Activated naive CD4-positive, alpha-beta T cell treated with anti-CD3 and anti-CD28 coated beads, Interleukin-2, amount 50 U/mL, for 16 hours (primary cell): ENCODE measurements at places on chromosomes 5 and 9.

- DNase-seq: no peak
These were observed 59.5 kb downstream of the CAMSAP1 start for GRCh38 chr9:135847833-135848232.

- peak; percentile 44 for DNase-seq
These were observed 37.0 kb downstream of the TNFSF8 start for GRCh38 chr9:114893221-114894010.

DNA sequence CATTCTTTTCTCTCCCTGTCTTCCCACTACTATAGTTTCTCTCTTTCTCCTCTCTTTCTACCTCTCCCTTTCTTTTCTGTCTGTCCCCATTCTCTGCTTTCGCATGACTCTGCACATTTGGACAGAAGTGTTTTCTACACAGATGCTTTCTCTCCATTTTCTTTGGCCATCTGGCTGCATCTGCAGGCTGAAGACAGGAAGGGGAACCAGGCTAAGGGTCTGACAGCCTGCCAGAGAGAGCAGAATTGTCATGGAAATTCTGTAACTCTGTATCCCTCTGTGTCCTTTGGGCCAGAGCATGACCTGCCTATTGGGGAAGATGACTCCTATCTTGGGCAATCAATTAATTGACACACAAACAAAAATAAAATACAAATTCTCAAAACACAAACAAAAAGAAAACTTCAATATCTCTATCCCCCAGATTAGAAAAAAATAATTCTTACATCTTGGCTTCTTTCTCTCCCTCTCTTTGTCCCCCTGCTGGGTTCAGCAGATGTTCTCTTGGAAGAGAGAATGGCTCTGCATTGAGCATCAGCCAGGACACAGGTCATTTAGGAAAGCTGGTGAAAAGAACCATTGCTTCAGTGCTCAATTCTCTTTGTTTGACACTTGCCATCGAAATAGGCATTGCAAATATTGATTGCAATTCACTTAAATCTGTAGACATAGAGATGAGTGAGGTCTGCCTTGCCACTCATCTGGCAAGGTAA, 415.9 kb upstream of the KLF4 start:
- no peak for DNase-seq

- no peak for DNase-seq
These were observed 19.2 kb downstream of the COL15A1 start for GRCh38 chr9:98962861-98963260.

DNA sequence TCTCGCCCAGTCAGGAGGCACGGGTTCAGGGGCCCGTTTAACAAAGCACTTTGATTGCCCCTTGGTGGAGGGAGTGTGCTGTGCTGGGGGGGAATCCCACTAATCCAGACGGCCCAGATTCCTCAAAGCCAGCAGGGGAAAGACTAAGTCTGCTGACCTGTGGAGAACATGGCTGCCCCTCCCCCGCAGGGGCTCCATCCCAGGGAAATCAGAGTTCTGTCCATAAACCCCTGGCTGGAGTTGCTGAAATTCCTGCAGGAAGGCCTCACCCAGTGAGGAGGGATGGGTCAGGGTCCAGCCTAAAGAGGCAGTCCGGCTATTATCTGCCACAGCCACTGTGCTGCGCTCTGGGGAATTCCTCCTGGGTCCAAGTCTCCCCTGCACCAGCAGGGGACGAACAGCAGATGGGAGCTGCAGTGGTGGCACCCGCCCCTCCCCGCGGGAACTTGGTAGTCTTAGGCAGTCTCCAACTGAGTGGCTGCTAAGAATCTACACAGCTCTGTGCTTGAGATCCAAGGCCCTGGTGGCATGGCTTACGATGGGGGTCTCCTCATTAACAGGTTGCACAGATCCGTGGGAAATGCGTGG, 174.0 kb upstream of the DAB2 start:
- no peak for DNase-seq

DNA sequence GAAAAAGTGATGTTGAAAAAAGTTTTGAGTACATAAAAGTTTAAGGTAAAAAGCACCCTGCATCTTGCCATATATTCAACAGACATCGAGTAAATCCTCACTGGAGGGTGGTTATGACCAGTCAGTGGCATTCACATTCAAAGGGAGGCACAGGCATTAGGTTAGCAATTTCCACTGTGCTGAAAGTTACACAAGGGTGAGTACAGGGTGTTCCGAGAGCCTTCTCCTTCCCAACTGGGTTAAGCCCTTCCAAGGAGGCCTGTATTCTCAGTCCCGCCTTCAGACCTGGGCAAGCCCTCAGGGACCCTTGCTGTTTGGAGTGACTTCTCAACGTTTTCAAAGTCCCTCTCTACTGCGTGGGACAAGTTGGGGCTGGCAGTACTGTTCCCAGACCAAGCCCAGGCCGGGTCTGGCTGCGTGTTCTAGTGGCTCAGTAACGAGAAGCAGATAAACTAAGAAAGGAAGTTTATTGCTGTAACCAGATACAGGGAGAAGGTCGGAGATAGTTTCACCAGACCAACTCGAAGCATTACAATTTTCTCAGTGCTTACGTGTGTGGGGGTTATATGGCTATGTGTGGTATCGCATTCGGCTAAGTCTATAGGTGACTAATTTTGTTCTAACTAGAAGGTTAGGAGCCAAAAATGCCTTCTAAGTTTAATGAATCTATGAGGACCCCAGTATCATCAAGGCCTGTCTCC, 13.0 kb upstream of the SETX start:
- no peak for DNase-seq

GRCh38 chr9:126057121-126057825, 269.4 kb upstream of the MVB12B start:
- no peak for DNase-seq

DNA sequence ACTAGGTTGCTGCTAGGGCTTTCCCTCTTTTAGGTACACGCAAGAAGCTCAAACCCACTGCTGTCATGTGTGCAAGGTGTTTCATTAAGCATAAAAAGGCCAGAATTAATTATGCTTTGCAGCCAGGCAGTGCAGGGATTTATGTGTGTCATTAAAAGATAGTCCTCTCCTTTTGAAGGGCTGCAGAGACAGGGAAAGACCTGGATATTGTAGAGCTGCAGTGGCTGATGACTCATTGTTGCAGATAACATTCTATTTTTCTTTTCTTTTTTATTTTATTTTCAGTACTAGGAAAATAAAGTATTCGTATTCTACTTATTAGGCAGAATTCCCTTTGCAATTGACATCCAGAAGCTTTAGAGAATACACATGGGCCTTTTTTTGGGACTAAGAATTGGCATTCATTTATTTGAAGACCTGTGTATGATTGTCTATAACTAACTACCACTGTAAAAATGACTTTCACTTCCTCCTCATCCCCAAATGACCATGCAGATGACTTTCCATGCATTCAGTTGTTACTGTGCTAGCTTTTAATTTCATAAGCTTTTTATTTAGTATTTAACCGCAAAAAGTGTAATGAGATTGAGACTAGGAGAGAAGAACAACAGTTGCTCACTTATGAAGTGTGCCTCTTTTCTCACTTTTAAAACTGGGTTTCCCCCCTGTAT, 113.0 kb downstream of the PAM start:
- DNase-seq: no peak

- no peak for DNase-seq
These were observed 521.2 kb downstream of the CHSY3 start for GRCh38 chr5:130425424-130425823.

DNA sequence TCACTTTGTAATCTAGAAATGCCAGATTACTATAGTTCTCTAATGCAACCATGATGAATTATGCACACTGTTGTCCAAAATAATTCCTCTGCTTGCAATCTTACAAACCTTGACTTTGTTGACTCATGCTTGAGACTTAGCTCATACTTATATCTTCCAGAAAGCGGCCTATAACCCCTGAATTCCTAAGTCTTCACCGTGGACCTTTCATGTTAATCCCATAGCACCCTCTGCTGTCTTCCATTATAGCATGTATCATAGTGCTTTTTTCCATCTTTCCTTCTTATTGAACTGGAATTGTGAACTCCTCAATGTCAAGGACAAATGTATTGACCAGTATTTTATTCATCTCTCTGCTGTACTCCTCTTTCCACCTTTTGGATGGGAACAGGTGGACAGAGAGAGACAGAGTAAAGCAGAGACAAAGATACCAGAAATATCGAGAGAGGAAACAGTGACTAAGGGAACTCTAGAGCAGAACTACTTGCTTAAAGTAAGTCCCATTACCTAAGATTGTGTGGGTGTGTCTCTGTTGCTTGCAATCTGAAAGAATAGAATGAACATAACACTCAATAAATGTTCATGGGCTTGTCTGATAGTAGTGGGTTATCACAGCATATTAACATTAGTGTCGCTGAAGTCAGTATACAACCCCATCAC, 110.0 kb downstream of the LURAP1L start:
- no peak for DNase-seq

GRCh38 chr5:132480042-132480441, 10.5 kb downstream of the IRF1 start:
- peak; percentile 42 for DNase-seq

GRCh38 chr5:5421149-5421960, 1.1 kb upstream of the ICE1 start:
- peak; percentile 18 for DNase-seq

DNA sequence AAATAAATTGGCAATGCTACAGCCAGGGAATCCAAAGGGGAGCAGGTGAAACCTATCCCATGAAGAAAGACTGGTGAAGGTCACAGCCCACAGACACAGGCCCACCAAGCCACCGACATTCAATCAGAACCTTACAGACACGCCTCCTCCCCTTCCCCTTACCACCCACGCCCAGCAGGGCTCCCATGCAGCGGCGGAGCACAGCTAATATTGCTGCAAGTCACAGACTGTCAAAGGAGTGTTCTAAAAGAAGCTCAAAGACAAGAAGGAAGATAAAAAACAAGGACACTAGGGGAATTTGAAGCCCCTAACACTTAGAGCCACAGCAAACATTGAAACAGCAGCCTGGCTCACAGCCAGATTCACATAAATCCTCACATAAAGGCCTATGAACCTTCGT, 91.2 kb downstream of the MED10 start:
- DNase-seq: no peak

DNA sequence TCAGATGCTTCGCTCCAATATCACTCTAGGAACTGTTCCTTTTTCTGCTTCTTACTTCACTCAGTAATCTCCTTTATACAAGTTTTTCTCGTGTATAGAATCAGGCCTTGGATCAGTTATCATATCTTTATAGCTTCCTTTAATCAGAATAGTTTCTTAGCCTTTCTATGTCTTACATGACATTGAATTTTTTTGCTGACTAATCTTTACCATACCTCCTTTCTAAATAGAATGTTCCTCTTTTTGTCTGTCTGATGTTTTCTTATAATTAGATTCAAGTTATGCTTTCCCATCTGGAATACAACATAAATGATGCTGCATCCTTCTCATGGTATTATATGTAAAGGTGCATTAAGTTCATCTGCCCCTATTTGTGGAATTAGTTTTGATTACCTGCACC, 40.2 kb upstream of the TYRP1 start:
- no peak for DNase-seq

- DNase-seq: no peak
These were observed 20.9 kb downstream of the CYFIP2 start for GRCh38 chr5:157286761-157287211.

DNA sequence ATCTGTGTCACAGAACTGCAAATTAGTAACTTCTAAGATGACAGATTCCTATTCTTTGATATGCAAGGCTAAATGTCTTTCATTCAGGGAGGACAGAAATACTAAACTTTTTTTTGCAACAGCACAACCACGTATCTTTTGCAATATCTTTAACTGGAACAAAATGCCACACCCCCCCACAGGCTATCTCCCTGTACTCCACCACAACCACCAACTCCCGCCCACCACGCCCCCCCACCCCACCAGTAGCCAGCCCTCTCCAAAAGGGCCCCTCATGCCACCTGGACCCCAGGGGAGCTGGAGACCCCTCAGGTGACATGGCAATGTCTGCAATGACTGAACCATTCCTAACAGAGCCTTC, 131.8 kb downstream of the ROR2 start:
- DNase-seq: no peak

DNA sequence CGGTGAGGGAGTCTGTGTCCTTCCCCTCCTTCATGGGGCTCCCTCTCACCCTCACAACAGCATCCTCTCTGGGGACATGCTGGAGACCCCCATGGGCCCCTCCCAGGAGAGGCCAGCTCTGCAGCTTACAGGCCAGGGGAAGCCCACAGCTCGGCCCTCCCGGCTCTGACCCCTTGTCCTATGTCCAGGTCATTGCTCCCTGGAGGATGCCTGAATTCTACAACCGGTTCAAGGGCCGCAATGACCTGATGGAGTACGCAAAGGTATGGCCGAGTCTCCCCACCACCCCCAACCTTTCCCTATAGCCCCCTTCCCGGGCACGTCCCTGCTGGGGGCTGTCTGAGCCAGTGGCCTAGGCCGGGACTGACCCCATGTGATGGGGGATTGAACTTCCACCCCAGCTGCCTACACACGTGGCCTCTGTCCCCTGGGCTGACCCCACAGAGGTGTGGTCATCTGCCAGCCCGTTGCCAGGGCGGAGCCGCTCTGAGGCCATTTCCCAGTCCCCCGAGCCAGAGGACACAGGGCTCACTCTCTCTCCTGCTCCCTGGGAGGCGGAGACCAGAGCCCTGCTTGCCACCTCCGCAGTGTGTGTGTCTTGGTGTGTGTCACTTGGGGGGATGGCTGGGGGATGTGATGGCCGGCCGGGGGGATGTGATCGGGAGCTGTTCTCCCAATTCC, 21.9 kb downstream of the ASS1 start:
- DNase-seq: no peak

DNA sequence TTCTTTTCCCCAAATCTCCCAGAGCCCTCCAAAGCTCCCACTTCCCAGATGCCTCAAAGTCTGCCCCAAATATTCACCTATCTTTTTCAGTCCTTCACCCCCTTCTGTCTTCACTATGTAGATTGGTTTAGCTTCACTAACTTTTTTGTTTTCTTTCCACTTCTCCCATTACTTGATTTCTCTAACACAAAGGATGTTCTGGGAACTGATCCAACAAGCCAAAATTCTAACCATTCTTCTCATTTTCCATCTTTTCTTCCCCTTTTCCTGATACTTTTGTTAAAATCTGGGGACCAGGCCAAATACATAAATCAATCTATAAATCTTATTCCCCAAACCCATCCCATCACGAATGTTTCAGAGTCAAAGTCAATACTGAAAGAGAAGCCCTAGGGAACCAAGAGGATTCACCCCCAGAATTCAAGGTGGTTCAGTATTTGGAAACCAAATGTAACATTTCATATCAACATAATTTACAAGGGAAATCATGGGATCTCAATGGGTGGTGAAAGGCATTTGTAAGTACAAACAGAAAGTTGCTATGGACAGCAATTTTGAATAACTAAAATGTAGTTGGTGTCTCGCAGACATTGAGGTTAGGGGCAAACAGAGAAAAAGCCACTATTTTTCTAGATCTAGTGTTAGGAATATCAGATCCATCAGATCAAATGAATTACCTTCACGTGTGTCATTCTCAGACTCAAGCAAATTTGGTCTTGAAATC, 35.3 kb downstream of the APTX start:
- no peak for DNase-seq
